ENCODE measurements at places on chromosomes 11 and 22. TPM values are rescaled to one million over a fixed set of nuclear protein-coding genes. Genes with fewer than 3 reads are reported as not detected.

The C11orf21 gene
- total RNA-seq: not detected

DNA sequence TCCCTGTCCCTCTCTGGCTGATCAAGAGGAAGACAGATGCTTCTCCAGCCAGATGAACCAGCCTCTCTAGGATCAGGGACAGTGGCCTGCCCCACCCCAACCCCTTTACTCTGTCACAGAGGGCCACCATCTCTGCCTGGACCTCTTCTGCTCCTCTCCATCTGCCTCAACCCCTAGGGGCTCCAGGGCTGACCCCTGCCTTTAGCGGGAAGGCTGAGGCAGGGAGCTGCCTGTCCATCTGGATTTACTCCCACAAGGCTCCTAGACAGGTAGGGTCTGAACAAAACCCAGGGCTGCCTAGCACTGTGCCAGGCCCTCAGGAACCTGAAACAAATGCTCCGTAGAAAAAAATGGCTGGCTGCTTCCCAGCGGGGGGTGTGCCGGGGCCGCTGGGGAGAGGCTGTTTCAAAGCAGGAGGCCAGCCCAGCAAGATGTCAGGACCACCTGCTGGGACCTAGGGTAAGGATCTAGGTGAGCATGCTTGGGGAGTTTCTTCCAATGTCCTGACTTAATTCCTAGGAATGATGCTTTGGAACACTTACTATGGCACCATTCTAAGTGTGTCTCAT is 3.2 kb downstream of the CHST1 start:
- no peak for DNase-seq

DNA sequence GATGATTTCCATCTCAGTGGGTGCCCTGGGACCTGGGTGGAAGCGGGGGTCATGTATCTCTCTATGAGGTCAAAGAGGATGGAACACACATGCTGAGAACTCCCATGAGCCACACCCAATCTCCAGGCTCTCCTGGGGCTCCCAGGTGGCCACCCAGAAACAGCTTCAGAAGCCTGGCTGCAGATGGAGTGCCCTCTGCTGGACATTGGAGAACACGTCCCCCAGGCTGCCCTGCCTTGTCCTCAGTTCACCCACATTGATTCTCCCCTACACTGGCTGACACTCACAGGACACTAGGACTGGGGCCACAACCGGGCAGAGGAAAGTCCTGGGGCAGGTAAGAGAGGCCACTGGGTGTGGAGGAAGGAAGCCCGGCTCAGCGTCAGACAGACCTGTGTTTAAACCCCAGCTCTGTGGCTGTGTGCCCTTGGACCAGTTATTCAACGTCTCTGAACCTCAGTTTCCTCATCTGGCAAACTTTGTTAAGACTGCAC is 4.5 kb upstream of the NOL12 start:
- DNase-seq: peak; percentile 83

The APOL3 gene
- total RNA-seq: 0.13 TPM

The TPBGL gene
- total RNA-seq: 0.64 TPM

The LDHAL6A gene
- not detected for total RNA-seq
